ENCODE measurements at places on chromosomes 7 and 10.

GRCh38 chr7:118288098-118288497, 63.6 kb downstream of the ANKRD7 start:
- no peak for DNase-seq

DNA sequence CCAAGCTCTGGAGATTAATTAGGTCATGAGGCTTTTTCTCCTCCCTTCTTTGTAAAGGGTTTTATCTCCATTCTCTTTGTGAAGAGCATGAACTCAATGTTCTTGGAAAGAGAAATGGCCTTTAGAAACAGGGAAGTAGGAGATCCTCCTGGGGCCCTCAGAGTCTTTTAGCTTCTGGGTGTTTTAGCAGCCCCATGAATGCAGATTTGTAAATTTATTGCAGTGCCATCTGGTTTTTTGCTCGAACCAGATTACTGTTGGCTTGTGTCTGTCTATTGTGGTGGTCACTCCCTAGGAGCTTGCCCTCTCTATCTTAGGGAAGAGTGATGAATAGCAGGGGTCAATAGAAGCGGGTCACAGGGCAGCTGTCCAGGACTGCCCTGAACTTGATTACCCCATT, 110.6 kb downstream of the BTRC start:
- DNase-seq: no peak

- DNase-seq: no peak
These were observed 12.2 kb downstream of the TLX1 start for GRCh38 chr10:101143345-101143630.

DNA sequence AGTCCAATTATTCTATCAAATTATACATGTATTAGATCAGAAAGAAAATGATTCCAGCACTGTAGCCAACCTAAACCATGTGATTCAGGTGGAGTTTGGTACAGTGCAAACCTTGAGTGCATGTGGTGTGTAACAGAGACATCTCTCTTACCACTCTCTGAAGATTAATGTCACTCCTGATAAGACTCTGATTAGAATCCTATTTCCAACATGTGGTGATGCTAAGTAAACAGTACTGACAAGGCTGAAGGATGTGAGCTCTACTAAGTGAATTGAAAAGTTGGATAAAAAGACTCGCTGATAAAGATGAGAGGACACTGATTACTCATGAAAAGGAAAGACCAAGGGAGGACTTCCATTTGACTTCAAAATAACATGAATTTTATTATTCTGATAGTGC, 232.0 kb downstream of the SDK1 start:
- DNase-seq: peak; percentile 26

GRCh38 chr7:67857698-67858097, 861.1 kb downstream of the TYW1 start:
- DNase-seq: no peak

DNA sequence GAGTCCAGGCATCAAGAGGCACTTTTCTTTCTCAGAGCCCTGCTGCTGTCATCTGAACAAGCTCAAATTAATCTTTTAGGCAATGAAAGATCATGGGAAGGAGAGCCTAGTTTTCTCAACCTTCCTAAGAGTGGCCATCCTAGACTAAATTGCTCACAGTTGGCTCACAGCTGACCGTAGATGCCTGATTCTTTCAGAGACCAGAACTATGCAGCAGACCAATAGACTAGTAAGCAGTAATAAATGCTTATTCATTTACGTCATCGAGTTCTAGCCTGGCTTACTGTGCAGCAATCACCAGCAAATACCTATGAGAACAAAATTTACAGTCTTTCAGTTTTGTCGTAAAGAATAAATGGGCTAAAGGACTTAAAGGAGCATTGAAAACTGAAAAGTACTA, 602.9 kb upstream of the GHITM start:
- no peak for DNase-seq

GRCh38 chr7:191981-192649, at the start of gene FAM20C:
FAM20C (plus strand) TSS chr7:192571; CDS start chr7:193200, 629 bp downstream.
- peak; percentile 75 for DNase-seq

GRCh38 chr7:88546808-88547207, 212.7 kb upstream of the ZNF804B start:
- no peak for DNase-seq

GRCh38 chr10:76759681-76760080, 877.9 kb downstream of the KCNMA1 start:
- DNase-seq: no peak

DNA sequence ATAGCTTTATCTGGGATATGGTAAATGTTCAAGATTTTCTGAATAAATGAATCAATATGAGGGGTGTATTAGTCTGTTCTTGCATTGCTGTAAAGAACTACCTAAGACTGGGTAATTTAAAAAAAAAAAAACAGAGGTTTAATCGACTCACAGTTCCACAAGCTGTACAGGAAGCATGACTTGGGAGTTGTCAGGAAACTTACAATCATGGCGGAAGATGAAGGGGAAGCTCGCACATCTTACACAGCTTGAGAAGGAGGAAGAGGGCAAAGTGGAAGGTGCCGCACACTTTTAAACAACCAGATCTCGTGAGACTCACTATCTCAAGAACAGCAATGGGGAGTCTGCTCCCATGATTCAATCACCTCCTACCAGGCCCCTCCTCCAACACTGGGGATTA, 32.5 kb upstream of the OTUD1 start:
- DNase-seq: no peak

- DNase-seq: no peak
These were observed 38.2 kb upstream of the CCSER2 start for GRCh38 chr10:84290235-84290634.

DNA sequence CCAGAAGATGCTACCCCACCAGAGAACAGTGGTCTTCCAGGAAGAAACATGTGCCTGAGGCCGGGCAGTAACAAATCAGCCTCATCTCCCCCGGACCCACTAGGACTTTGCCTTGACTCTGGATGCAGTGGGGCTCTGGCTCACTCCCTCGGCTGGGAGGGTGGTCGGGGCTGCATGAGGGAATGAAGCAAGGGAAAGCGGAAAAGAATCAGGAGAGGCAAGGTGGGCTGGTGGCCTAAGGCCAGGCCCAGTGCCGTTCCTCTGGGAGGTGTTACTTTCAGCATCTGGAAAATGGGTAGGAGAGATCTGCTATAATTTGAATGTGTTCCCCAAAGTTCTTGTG, 51.8 kb downstream of the CLEC2L start:
- no peak for DNase-seq

GRCh38 chr7:118312051-118312450, 87.5 kb downstream of the ANKRD7 start:
- DNase-seq: no peak

DNA sequence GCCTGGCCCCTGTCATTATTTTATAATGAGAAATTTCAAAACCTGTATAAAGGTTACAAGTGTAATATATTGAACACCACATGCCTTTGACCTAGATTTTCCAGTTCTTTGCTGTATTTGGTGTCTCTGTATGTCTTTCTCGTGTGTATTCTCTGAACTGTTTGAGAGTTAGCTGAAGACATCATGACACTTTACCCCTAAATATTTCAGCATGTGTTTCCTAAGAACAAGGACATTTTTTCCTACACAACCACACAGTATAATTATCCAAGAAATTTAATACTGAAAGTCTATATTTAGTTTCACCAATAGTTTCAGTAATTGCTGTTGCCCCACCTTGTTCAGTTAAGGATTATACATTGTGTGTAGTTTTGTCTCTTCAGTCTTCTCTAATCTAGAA, 14.8 kb downstream of the ZRANB1 start:
- no peak for DNase-seq

DNA sequence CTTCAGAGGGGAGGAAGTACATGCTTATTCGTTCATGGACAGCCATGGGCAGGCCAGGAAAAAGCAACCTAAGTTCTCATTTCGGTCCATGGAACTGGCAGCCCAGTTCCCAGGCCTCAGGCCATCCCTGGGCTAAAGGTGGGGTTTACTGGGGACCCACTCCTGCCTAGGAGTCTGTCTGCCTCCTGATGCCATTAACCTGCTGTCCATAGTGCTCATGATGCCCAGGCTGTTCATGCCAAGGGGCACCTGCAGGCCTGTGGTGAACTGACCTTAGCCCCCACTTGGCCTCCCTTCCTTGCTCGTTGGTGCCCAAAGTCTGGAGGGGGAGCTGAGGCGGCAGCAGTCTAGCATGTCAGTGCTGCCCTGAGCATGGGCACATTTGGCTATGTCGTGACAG, 450.2 kb upstream of the MBL2 start:
- DNase-seq: no peak

- DNase-seq: peak; percentile 50
These were observed 12.3 kb downstream of the SVIL start for GRCh38 chr10:29622382-29622922.

DNA sequence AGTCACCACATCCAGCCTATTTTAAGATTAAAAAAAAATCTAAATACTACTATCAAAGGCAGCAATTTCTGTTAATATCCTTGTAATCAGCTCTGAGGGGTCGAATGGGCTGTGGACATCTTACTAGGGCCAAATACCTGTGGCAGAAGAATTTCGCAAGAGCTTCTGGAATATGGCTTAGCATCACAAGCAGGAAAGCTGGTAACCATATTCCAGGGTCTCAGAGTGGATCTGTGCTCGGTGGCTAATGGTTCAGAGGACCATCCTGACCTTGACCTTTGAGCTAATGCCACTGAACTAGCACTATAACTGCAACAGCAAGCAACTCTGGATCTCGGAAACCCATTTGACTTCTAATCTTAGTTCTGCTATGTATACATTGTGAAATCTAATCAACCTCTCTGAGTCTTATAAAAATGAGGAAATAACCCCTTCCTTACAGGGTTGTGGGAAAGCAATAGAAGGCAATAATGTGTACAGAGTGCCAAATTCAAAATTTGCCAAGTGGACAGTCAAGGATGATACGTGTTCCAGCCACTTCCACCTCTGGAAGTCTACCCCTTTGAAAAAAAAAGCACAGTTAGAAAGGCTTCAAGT, 65.5 kb downstream of the CYP26A1 start:
- no peak for DNase-seq

DNA sequence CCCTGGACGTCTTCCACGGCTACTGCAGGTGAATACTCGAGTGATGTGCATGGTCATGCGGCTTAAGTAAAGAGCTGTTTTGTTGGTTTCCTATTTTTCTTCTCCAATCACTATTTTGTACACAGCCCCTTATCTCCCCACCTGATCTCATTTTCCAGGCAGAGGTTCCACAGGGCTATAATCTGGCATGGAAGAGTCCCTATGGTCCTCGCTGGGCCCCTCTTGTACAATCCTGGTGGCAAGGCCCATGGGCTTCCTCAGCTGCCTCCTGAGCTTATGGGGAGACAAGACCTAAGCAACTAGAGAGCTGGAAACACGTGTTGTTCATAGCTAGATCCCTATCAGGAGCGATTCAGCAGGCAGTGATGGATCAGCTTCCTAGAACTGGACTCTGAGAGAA, 181.3 kb upstream of the ADO start:
- no peak for DNase-seq

- peak; percentile 74 for DNase-seq
These were observed 88.7 kb upstream of the MYL10 start for GRCh38 chr7:101717628-101718357.

DNA sequence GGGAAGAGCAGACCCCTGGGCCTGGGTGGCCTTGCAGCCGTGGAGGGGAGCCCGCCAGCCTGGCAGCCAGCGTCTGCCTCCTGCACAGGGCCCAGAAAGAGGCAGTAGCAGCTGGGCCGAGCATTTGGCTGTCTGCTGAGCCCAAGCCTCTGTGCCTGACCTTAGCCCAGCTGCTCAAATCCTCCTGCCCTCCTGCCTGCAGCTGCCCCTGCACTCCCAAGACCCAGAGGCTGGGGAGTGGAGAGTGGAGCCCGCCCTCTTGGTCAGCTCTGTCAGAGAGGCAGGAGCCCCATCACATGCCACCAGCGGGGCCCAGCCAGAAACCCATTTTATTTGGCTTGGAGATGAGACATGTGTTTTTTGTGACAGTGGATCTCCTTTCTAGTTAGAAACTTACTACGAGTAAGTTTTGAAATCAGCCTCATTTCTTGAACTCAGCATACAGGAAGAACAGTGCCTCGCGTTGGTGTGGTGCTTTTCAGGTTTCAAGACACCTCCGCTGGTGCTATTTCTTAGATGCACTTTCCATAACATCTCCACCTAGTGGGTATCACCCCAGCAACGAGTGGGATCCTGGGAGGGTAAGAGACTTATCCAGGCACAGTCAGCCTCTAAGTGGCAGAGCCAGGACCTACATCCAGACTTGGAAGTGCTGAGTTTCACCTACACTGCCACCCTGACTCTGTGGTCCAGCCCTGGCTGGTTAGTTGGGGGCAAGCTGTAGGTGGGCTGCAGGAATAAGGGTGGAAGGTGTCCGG, 477.1 kb downstream of the RPS24 start:
- DNase-seq: peak; percentile 43

GRCh38 chr10:129491123-129491734, 24.2 kb downstream of the MGMT start:
- peak; percentile 20 for DNase-seq

- DNase-seq: no peak
These were observed 79.2 kb downstream of the GLRX3 start for GRCh38 chr10:130215151-130215930.

GRCh38 chr7:54860003-54860775, 101.2 kb upstream of the SEC61G start:
- no peak for DNase-seq

All from NCI-H2171 treated with DMSO at 0.1 percent for 48 hours (cell line).